ENCODE measurements at places on chromosomes 3 and 15.

DNA sequence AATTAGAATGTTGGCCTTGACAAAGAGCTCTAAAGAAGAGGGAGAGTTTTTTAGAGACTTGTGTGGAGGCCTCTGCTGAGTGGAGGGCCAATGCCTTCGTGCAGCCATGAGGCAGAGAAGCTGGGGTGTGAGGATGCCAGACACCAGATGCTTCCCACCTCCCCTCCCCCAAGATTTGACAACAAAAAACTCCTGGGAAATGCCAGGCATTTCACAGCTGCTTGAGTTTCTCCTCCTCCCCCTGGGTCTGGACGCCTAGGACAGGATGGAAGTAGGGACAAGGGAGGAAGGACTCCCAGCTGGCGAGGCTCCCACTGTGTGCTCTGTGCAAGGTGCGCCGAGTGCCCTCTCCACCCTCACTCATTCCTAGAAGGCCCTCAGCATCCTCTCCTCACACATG lies 20.1 kb downstream of the TGM4 start:
- no peak for DNase-seq

DNA sequence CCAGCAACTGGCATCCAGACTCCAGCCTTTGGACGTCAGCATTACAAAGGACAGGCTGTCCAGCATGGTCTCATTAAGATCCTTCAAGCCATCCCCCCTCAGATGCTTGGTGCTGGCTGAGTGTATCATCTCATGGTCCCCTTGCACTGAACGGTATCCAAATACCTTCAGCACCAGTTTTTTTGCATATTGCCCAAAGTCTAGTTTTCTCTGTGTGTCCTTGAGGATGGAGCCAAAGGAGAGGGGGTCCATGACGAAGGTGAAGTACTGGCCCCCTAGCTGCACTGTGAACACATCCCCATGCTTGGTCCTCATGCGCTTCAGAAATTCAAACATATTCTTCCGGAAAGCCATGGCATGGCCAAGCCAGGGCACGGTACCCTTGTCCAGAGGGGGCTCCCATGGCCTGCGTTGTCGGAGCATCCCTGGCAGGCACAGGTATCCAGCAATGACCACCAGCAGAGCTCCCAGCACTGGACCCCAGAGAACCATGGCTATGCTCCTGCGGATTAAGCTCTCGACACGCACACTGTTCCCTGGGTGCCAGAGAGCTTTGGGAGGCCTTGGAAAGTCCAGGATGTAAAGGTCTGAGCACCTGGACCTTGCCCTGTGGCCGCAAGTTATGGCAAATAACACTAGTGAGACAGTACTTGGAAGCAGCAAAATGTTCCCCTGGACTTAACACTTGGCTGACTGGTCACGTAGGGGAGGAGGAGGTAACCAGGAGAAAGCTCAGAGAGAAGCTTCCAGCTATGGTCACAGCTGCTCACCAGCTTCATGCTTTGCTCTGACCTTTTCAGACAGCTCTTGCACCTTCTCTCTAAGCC lies at the start of gene CYP8B1:
CYP8B1 (minus strand) TSS at position 555 of the 827 bp plus-strand sequence; CDS start at position 492, 63 bp downstream.
- no peak for DNase-seq

GRCh38 chr15:53980021-53980420 lies 1.8 kb downstream of the UNC13C start:
- DNase-seq = no peak

DNA sequence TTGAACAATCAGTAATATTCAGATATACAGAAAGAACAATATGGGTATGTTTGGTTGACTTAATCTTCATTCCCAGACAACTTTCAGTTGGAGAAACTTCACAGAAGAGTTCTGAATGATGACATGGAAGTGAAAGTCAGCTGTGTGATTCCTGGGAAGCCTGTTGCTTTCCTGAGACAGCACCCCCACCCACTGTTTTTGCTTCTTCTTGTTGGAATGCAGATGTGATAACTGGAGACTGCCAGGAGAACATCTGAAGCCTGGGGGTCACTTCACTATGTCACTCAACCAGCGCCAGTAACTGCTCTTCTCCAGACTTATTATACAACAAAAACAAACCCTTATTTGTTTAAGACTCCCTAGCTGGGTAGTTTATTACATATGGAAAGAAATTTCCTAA lies 599.4 kb downstream of the ZIC1 start:
- no peak for DNase-seq

DNA sequence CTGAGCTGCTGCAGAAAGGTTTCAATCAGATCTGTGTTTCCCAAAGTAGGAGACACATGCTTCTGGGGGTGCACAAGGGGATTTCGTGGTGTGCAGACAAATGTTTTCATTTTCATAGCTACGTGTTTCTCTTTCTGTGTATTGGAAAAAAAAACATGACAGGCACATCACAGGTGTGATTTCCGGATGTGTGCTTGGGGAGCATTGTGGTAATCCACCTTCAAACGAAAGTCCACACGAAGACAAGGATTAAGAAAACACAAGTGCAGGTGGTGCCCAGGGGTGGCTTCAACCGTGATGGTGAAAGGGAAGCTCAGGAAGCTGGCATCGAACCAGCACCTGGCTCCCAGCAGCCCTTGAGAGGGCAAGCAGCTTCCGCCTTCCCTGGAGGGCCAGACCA lies 164.6 kb upstream of the LINGO1 start:
- no peak for DNase-seq

GRCh38 chr3:32972482-32973146 lies 21.2 kb downstream of the CCR4 start:
- no peak for DNase-seq

GRCh38 chr3:124861041-124861440 lies 26.1 kb downstream of the ITGB5 start:
- DNase-seq = no peak

DNA sequence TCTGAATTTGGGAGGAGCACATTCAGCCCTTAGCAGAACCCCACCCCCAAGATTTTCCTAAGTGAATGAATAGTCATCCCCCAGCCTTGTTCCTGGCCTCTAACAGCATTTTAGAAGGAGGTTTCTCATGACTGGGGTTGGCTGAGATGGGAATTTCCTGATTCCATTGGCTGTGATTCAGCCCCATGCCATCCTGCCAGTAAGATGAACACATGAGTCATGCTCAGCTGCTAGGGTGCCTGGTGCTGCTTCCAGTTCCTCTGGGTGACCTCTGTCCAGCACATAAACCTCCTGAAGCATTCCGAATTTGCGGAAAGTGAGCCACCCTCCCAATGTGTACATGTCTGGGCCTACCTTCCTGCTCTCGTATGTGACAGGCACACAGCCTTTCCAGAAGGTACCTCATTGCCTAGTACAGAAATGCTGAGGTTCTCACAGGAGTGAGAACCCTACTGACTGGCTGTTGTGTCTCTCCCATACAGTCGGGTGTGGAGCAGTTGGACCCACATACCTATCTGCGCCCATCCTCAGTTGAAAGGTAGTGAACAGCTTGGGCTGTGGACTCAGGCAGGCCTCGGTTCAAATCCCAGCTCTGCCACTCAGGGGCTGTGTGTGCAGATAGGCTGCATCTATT lies 91.7 kb downstream of the APBA2 start:
- peak; percentile 91 for DNase-seq

DNA sequence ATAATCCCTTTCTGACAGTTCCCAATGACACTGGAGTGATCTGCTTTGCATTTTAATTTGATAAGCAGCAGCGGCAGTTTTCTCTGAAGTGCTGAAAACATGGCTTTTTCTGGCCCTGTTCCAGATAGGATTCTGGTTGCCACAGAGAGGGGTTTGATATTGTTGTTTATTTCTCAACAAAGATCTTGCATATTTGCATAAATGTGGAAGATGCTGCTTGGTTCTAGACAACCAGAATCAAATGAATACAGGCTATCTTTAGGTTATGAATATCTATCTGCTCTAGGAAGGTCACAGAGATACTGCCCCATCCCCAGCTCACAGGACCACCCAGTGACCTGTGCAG lies 137.1 kb downstream of the ZNF609 start:
- DNase-seq = no peak

GRCh38 chr3:197878427-197878826 lies 71.6 kb upstream of the RPL35A start:
- DNase-seq = no peak

- no peak for DNase-seq
Measured at GRCh38 chr15:87873516-87873915, 383.0 kb downstream of the NTRK3 start.

DNA sequence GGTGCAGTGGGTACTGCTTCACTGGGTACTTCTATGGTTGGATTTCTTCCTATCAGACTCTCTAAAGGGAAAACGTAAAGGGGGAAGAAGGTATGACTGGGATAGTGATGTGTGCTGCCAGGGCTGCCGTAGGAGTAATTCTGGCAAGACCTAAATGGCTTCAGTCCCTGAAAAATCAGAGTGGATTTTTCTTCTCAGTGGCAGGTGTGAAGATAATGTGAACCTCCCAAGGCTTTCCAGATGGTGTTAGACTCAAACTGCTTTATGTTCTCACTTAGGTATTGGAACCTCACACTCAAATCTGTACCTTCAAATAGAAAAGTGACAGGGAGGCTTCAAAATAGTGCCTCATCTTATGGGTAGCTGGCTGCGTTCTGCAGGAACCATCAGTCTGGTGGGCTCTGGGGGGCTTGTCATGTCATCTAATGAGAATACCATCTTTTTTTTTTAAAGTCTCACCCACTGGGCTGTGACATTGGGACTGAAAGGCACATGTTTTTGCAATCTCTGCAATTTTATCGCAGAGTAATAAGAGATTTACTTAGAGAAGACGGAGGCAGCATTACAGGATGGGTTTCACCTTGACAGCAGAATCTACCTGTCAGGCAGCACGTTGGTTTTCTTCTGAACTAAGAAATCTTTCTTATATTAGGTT lies 28.5 kb downstream of the MINDY4B start:
- no peak for DNase-seq

GRCh38 chr3:107307205-107307604 lies 70.0 kb upstream of the CCDC54 start:
- no peak for DNase-seq

GRCh38 chr3:122793568-122794416 lies at the start of gene HSPBAP1:
Gene HSPBAP1 (minus strand): TSS chr3:122793831. CDS start chr3:122793680, 151 bp downstream.
- DNase-seq = peak; percentile 74

GRCh38 chr15:65904301-65904700 lies 35.0 kb downstream of the RAB11A start:
- DNase-seq = no peak

- no peak for DNase-seq
Measured at GRCh38 chr3:73601481-73601880, 23.3 kb downstream of the PDZRN3 start.

DNA sequence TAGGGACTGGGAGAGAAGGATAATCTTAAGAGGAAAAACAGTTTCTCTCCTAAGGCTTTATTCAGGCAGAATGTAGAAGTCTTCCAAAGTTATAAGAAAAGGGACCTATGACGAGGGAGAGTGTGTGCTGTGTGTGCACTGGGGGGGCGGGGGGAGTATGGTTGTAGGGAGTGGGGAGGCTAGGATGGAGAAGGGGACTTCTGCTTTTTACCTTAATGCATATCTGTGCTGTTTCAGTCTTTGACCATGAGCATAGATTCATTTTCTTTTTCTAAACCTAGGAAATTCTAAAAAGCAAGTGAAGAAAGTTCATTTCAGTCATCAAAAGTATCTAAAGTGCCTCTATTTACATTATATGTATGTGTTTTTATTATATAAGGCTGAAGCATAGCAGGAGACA lies 52.6 kb upstream of the RASA2 start:
- DNase-seq = no peak
